Effector CD8-positive, alpha-beta T cell (primary cell): ENCODE measurements at places on chromosomes 4 and X.

- no peak for DNase-seq
Measured at GRCh38 chr4:7910952-7911578, 28.6 kb downstream of the AFAP1 start.

DNA sequence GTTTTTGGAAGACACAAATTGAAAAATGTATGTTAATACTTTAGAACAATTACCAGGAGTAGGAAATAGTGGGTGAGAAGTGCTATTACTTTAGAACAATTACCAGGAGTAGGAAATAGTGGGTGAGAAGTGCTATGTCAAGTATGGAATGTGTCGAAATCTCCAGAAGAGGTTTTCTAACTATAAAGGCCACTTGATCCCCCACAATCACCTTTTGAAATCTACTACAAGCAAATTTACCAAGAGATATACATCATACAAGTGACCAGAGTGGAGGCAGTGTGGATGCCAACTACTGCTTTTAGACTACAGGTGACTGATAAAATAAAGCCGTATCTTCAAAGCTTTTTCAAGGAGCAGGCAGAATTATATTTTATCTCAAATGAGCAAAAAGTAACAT is 43.1 kb downstream of the MAB21L2 start:
- no peak for DNase-seq

DNA sequence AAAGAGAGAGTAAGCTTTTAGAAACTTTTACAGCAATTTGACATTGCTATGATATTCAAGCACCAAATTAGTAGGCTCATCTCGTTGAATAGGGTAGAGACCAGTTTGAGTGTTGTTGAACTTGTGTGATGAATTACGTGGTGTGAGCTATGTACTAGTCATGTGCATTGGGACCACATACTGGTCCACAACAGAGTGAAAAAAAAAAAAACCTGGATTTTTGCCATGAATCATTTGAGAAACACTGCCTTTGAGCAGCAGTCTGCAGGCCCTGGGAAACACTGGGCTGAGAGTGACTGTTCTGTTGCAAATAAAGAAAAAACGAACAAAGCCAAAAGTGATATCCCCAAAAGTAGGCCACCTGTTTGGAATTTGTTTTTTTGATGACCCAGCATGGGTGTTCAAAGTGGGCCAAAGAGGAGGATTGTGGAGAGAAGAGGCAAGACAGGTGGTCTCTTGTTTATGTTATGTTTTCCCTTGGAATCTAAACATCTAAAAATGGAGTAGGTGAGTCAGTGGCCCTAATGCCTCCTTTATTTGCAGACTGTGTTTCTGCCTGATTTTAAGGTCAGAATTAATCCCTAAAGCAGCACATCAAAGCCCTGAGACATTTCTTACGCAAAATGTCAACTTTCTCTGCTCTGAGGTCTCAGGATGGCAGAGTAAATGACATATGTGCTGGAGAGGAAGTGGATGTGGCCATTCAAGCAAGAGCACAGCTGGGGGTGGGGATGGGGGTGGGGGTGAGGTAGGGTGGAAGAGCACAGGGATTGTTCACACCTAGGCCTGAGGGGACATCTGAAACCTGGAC is 33.5 kb downstream of the TAF7L start:
- no peak for DNase-seq

DNA sequence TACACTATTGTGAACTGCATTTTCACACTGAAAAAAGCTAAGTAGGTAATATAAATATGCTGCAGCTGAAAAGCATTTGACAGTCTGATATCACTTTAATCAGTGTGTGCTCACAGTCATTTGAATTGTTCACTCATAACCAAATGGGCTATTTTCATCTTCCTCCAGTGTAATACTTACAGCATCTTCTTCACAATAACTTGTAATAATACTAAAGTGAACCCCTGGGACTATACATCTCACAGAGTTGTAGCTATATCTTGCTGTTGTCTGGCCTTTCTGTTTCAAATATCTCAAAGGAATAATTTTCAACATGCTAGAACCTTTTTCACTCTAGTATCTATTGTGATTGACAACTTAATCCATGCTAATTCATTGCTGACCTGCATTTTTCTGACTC is 66.8 kb upstream of the GALNTL6 start:
- DNase-seq = no peak

GRCh38 chr4:94451051-94451694 is 569 bp upstream of the PDLIM5 start:
- DNase-seq = no peak

DNA sequence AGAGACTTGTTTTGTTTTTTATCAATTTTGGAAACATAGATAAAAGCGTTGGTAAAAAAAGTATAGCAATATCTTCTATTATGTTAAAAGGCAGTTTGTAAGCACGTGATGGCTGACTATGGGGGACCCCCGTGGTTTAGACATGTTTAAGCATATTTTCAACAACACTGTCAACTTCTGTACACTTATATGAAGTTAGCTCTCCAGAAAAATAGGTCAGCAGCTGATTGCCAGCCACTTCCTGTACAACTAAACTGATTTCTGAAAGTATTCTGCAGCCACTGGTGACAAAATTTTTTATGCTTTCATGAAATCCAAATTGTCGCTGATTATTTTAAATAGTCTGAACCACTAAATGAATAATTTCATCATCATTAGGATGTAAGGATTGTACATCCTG is 45.2 kb downstream of the RBMX2 start:
- DNase-seq = no peak

- DNase-seq = no peak
Measured at GRCh38 chr4:56330691-56331090, 56.6 kb downstream of the AASDH start.

GRCh38 chrX:136200466-136200865 is 50.7 kb downstream of the MAP7D3 start:
- no peak for DNase-seq

DNA sequence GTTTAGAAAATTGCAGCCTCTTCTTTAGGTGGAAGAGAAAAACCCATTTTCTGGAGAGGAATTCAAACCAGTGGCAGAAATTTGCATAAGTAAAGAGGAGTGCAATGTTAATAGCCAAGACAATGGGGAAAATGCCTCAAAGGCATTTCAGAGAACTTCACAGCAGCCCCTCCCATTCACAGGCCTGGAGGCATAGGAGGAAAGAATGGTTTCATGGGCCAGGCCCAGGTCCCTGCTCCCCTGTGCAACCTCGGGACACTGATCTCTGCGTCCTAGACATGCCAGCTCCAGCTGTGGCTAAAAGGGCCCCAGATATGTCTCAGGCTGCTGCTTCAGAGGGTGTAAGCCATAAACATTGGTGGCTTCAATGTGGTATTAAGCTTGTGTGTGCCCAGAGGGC is 161.8 kb upstream of the CENPE start:
- DNase-seq = no peak

DNA sequence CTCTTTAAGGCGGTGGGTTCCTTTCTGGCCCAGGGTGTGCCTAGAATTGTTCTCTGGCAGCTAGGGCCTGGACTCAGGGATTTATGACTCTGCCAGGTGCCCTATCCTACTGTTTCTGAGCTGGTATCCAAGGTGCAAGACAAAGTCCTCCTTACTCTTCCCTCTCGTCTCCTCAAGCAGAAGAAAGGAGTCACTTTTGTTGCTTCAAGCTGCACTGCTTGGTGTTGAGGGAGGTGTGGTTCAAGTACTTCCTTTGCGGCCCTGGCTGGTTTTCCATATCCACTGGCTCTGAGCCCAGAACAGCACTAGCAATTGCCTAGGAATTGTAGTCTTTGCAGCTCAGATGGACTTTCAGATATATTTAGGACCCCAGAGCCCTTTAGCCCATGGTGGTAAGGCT is 39.3 kb downstream of the RTL3 start:
- no peak for DNase-seq

DNA sequence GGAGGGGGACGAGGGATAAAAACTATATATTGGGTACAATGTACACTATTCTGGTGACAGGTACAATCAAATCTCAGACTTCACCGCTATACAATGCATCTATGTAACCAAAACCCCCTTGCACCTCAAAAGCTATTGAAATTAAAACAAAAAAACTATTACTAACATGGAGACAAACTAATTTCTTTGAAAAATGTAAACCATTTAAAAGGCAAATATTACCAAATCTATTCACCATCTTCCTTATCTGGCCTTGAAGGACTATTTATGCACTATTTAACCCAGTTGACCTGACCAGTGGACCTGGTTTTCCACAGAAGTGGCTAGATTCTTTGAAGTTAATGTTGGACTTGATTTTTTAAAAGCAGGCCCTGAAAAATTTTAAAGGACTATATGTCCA is 212.3 kb upstream of the RPS6KA3 start:
- no peak for DNase-seq

GRCh38 chrX:25207803-25208475 is 192.2 kb upstream of the ARX start:
- DNase-seq = no peak

DNA sequence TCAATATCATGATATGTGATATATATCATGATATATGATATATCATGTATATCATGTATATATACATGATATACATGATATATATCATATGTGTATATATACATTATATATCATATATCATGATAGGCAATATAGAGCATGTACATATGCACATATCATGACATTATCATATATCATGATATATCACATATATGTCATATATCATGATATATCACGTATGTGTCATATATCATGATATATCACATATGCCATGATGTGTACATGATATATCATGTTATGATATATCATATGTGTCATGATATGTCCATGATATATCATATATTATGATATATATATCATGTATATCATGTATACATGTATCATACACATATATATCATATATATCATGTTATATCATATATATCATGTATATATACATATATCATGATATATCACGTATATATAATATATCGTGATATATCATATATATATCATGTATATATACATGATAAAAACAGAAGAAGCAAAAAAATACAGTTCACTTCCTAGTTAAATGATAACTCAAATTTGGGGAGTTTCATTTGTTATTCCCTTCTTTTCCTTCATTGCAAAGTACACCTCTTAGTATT is 670.1 kb upstream of the EPHA5 start:
- DNase-seq = no peak

- DNase-seq = no peak
Measured at GRCh38 chr4:102543030-102543928, 42.1 kb downstream of the NFKB1 start.

DNA sequence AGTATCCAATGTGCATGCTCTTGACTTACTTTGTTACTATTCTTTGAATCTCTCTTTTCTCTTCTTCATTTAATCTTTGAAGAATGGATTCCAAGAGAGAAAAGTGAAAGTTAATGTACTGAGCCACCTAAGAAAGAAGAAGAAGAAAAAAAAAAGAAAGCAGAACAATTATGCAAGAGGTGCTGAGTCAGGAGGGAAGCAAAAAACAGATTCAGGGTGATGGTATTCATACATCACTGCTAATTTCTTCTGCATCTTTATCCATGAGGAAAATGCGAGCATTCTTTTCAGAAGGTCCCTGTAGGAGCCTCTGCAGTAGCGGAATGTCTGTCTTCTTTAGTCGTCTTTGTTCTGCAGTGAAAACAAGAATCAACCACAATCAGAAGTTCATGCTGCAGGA is 43.9 kb downstream of the RASSF6 start:
- DNase-seq = no peak

- no peak for DNase-seq
Measured at GRCh38 chrX:46589977-46590723, 16.6 kb downstream of the CHST7 start.

DNA sequence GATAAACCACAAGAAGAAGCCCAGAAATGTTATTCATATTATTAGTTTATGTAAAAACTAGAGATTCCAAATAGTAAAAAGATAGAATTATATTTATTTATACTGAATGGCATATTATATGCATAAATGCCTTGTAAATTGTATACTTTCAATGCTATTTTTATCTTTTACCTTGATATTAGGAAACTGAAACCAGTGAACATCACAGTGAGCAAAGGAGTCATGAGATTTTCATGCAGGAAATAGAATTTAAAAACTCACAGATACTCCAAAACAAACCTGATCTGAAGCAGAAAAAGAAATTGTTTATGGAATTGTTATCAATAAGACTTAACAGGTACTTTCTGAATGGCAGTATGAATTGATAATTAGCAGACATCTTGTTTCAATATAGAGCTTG is 207.3 kb upstream of the CENPE start:
- DNase-seq = no peak

DNA sequence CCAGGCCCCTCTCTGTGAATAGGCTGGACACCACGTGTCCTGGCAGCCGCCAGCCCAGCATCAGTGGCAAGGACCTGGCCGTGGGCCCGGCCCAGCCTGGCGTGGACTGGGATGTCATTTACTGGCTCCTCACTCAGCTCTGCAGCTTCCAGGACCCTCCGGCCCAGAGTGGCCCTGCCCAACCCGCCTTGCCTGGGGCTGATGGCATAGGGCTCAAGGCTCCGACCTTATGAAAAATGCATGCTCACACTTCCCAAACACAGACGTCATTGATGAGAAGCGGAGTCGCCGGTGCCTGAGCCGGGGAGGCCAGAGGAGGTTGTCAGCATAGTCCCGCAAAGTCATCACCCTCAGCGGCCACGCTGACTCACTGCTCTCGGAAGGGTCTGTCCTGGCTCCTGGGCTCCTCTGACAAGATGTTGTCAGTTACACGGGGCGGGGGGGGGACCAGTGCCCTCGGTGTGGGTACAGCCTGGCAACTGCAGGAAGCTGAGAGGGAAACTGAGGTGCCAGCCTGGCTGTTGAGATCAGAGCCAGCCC is 14.3 kb downstream of the CFAP99 start:
- no peak for DNase-seq
